Myometrial cell (primary cell): ENCODE measurements at places on chromosomes 7 and 10. TPM values are rescaled to one million over a fixed set of nuclear protein-coding genes. Genes with fewer than 3 reads are reported as not detected.

Gene TDRD1
- total RNA-seq = 0.35 TPM in 1 of 2 replicates, not detected in the other

Gene TFEC
- not detected in 2 replicates for total RNA-seq

Gene TMEM176A
- 0.53 and 1.2 TPM in 2 replicates for total RNA-seq

Gene AP3M1
- total RNA-seq = 31.4 and 31.5 TPM in 2 replicates

Gene HTR5A
- not detected in 2 replicates for total RNA-seq

Gene CYP3A7
- not detected in 2 replicates for total RNA-seq

Gene CTBP2
- 63.6 and 72.6 TPM in 2 replicates for total RNA-seq

Gene SPDYE8
- total RNA-seq = not detected in 2 replicates

Gene HOXA13
- 11.0 and 18.8 TPM in 2 replicates for total RNA-seq

Gene ESYT2
- total RNA-seq = 49.8 and 58.5 TPM in 2 replicates

Gene NKX1-2
- total RNA-seq = not detected in 2 replicates

Gene TMEM213
- total RNA-seq = not detected in 2 replicates
